A549 (cell line): ENCODE measurements at places on chromosomes 4 and X.

GRCh38 chrX:18886344-18887161 lies 97.4 kb downstream of the PHKA2 start:
- peak; percentile 52 for DNase-seq

- no peak for DNase-seq
Measured at GRCh38 chr4:1582227-1582626, 101.9 kb downstream of the FAM53A start.

- DNase-seq, result no peak
Measured at GRCh38 chr4:119493419-119493818, 135.2 kb downstream of the PDE5A start.

GRCh38 chr4:1237981-1238675 lies 10.8 kb downstream of the CTBP1 start:
- no peak for DNase-seq

- DNase-seq, result no peak
Measured at GRCh38 chrX:9693307-9694001, 72.2 kb downstream of the GPR143 start.

DNA sequence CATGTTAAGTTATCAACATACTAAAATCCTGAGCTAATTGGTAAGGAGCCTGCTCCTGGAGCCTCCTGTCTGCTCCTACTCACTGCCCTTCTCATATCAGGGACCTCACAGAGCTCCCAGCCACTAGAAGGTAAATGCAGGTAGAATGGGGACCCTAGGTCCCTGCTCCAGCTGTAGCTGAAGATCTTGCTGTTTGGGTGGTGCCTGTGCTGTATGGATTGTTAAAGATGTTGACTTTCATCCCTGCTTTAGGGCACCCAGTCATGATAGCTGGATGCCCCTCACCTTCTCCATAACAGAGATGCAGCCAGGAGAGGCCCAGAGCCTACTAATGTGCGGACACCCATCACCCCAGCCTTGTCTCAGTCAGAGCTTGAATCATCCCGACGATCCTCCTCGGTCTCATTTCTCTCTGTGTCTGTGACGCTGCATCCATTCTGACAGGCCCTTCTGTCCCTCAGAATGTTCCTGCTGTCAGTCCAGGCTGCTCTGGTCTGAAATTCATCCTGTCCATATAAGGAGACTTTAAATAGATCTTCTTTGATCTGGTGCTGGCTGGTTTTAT lies 341.7 kb upstream of the GATB start:
- no peak for DNase-seq

DNA sequence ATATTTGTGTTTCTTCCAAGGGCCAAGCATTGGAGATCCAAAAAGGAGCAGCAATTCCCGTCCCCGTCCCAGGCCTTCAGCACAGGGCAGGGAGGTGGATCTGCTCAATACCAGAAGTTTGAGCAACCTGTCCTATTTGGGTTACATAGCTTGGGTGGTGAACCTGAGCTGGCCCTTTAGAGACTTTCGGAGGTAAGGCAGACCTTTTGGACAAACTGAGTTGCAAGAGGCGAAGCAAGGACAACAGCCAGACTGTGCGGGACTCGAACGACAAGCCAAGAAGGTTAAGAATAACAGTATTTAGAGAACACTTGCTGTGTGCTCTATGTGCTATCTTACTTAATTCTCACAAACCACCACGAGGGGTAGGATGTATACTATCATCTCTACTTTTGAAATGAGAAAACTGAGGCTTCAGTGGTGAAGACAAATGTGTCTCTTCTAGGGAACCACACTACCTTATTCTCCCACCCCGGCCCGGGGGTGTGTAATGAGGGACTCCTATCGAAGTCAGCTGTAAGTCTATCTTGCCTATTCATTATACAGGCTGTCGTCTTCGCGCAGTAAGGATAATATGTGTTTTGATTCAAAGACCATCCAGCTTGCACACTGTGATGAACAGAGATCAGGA lies 1.3 kb downstream of the NOP14 start:
- no peak for DNase-seq

DNA sequence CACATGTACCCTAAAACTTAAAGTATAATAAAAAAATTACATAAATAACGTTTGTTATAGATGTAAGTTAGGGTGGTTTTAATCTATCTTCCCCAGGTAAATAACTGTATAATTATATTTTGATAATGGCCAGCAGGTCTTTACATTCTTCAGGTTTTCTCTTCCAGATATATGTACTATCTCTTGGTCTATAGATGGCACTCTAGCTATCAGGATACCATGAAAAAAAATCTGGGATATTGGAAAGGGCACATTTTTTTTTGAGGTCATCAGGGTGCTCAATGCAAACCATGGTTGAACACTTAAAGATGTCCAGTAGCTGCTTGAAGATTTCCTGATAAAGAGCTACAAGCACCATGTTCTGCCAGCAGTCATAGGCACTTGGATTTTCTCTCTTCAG lies 15.6 kb upstream of the ADH4 start:
- DNase-seq, result no peak

- no peak for DNase-seq
Measured at GRCh38 chrX:16282209-16282608, 114.9 kb downstream of the MAGEB17 start.

DNA sequence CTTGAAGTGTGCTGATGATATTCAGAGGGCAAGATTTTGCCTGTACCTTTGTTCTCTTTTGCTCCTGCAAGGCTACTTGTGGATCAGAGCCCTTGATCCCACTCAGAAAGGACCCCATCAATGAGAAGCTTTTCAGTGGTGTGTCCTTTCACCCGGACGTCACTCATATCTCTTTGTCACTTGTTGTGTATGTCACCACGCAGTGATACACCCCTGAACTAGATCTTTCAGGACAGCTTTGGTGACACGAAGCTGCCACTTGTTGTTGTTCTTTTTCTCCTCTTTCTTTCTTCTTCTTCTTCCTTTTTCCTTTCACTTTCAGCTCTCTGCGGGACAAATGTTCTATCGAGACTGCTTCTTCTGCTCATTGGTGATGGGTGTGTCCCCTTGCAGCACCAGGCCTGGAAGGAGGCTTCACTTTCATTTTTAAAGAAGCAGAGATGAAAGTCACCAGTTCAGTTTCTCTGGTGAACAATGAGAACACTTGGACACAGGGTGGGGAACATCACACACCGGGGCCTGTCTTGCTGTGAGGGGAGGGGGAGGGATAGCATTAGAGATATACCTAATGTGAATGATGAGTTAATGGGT lies 83.6 kb downstream of the NBDY start:
- DNase-seq, result no peak

GRCh38 chr4:111492496-111492895 lies 652.8 kb upstream of the FAM241A start:
- no peak for DNase-seq

DNA sequence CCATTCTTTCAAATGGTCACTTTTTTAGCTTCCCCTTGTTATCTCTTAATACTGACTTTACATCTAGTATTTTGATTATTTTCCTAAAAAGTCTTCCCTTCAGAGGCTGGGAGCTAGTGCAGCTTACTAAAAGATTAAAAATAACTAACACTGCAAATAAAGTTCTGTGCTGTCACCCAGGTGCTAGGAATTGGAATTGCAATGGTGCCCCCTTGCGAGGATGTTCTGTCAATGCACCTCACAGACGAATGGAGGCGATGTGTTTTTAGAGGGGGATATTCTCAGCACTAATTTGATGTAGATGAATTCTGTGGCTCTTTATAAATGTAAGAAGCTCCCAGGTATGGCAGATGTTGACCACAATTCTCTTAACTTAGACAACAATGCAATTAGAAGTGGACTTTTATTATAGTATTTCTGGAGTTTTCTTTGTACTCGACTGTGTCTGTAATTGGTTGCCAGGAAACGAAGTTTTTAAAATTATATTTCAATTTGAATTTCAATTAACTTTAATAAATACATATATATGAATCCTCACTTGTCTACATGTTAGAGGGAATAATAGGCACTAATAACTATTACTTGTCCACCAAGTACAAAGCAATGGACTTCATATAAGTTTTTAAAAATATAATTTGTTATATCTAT lies 22.0 kb upstream of the SMIM31 start:
- peak; percentile 25 for DNase-seq

DNA sequence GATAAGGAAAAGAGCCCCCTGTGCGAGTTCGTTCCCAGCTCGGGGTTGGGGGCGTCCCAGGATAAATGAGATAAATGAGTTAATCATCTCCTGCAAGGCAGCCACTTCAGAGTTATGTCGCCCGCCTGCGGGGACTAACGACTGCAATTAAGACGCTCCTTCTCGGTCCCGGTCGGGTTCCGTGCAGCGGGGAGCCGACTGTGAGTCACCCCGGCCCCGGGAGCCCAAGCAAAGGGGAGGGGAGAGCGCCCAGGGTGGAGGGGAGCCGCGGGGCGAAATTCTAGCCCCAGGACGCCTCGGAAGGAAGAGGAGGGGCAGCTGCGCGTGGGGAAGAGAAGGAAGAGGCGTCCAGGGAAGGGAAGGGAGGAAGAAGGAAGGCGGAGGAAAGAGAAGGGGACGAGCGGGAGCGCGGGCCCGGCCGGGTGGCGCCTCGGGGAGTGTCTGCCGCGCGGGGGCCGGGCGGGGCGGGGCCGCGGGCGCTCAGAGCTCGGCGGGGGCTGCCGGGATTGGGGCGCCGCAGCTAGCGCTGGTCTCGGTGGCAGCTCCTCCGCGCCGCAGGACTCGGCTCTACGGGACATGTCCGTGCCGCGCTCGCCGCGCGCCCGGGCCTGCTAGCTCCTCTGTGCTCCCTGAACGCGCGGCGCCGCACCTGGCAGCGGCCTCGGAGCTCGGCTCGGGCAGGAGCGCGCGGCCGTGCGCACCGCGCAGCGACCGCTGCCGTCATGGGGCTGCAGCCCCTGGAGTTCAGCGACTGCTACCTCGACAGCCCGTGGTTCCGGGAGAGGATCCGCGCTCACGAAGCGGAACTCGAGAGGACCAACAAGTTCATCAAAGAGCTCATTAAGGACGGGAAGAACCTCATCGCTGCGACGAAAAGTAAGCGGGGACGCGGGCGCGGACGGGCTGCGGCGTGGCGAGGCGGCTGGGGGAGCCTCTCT lies at the start of gene ARHGAP10:
Gene ARHGAP10, plus strand, starts transcription at position 509 of the 938 bp plus-strand sequence. Its CDS starts 214 bp downstream, at position 723.
- DNase-seq, result peak; percentile 57

GRCh38 chr4:151744614-151745013 lies 16.2 kb downstream of the GATB start:
- peak; percentile 35 for DNase-seq

DNA sequence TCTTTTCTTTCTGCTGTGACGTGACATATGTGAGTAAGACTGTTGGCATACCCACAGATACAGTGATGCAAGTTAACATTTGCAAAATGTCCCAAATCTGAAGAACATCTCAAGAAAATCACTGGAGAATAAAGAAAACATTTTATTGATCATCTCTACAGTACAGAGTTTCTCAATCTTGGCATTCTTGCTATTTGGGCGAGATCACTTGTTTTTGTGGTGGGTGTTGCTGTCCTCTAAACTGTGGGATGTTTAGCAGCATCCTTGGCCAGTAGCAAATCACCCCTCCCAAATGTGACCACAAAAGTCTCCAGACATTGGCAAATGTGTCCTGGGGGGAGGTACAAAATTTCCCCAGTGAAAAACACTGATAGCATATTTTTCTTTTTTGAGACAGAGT lies 28.8 kb downstream of the AMELX start:
- DNase-seq, result no peak

DNA sequence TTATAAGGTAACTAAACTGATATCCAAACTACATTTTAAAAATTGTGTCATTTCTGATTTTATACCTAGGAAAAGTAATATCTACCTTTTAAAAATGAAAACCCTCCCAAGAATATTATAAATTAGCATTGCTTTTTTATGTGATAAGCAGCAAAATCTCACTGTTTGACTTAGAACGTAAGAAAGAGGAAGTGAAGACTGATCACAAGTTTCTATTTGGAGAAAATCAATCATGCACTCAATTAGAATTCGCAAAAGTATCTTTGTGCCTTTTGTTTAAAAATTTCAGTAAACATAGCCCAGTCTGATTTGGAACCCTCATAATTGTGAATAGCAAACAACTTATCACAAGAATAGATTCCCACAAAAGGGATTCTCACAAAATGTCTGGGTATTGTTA lies 142.7 kb downstream of the TENM3 start:
- DNase-seq, result no peak

DNA sequence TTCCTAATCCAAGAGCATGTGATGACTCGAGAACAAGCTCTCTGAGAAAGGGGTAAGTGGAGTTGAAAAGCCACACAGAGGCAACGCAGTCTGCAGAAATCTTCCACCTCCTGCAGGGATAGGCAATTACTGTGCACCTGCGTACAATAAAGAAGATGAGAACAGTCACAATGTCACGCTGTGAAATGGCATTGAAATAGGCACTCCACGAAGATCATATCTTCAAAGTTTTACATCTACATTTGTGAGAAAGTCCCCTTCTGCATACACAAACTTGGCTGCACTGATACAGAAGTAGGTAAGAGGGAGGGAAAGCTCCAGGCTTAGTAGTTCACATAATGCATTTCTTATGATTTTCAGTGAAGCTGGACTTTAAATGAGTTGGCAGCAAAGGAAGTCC lies 27.1 kb downstream of the DDX60L start:
- DNase-seq, result no peak

GRCh38 chr4:105944540-105944939 lies 49.3 kb downstream of the NPNT start:
- no peak for DNase-seq

DNA sequence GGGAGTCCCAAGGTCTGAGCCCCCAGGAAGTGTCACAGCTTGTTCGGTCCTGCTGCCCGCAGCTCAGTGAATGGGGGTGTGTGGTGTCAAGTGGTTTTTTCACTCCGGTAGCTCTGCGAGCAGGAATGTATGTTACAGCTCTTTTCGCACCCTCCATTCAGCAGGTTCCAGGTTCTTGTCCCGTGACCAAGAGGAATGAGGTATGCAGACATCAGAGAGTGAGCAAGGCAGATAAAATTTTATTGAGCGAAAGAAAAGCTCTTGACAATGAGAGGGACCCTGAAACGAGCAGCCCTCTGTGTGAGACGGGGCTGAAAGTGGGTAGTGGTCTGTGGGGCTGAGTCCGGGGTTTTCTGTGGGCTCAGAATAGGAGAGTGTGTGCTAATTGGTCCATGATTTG lies 31.5 kb downstream of the UCHL1 start:
- no peak for DNase-seq

- DNase-seq, result no peak
Measured at GRCh38 chr4:149062997-149063396, 620.8 kb upstream of the NR3C2 start.

GRCh38 chrX:148495176-148495575 lies 5.2 kb upstream of the AFF2 start:
- no peak for DNase-seq

DNA sequence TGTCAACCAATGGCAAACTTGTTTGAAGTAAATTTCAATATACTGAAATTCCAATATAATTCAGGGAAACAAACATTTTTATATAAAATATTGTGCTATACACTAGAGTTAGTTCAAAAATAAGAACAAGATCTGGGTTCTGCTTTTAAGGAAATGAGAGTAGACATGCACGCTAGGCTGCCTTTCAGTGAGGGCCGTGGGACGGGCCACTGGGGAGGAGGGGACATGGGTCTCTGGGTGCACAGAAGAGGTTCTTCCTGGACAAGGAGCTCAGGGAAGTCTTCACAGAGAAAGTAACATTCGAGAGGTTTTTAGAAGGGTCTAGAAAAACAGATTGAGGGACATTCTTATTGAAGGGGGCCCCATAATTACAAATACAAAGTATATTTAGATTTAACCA lies 64.4 kb downstream of the SHROOM3 start:
- DNase-seq, result no peak

- DNase-seq, result no peak
Measured at GRCh38 chrX:28487818-28488217, 99.4 kb upstream of the IL1RAPL1 start.

GRCh38 chr4:138112389-138112788 lies 129.8 kb downstream of the SLC7A11 start:
- DNase-seq, result no peak

- DNase-seq, result peak; percentile 61
Measured at GRCh38 chr4:117084866-117085701, at the start of gene TRAM1L1. Gene TRAM1L1 (minus strand): TSS chr4:117085576. CDS start chr4:117085393, 183 bp downstream.

GRCh38 chr4:100977746-100978397 lies 369.5 kb downstream of the PPP3CA start:
- no peak for DNase-seq
